Posterior cingulate gyrus (tissue), 11 donors: ENCODE measurements at places on chromosomes 3 and 15.

GRCh38 chr3:71069797-71070196 is 513.7 kb downstream of the FOXP1 start:
- peak; percentile 72 for DNase-seq

DNA sequence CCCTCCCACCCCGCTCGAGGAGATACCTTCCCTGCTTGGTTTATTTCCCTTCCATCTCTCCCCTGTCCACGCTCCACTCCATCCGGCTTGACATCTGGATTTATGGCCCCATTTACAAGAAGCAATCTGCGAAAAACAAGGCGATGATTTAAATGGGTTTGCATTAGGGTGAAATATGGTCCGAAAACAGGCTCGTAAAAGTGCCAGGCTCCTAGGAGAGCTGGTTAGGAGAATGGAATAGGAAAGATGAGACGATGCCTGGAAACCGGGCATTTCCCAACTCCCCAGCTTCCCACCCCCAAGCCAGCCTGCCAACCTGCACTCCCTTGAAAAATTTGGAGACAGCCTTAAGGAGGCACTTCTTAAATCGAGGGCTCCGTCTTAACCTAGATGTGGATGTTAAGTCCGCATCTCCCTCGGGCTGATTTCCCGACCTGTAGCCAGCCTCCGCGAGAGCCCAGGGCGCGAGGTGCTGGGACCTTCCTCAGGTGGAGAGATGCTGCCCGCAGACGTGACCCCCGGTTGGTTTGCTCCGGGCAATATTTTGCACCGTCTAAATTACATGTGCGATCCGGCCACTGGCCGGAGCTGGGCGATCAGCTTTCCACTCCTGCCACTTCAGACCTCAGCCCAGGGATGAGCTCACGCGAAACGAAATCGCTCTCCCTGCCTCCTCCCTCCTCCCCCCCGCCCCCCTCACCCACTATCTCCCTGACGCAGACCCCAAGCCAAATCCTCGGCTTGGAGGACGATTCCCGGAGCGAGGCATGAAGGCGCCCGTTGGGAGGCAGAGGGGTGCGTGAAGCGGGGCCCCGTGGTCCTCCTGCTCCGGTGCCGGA is 1.3 kb downstream of the GRM7 start:
- DNase-seq, result peak; percentile 82

GRCh38 chr15:99956022-99956775 is 223.0 kb upstream of the LYSMD4 start:
- no peak for DNase-seq

DNA sequence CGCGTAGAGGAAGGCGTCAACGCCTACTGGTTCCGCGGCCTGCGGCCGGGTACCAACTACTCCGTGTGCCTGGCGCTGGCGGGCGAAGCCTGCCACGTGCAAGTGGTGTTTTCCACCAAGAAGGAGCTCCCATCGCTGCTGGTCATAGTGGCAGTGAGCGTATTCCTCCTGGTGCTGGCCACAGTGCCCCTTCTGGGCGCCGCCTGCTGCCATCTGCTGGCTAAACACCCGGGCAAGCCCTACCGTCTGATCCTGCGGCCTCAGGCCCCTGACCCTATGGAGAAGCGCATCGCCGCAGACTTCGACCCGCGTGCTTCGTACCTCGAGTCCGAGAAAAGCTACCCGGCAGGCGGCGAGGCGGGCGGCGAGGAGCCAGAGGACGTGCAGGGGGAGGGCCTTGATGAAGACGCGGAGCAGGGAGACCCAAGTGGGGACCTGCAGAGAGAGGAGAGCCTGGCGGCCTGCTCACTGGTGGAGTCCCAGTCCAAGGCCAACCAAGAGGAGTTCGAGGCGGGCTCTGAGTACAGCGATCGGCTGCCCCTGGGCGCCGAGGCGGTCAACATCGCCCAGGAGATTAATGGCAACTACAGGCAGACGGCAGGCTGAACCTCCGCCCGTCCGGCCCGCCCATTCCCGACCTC is 4.1 kb downstream of the ISLR2 start:
- DNase-seq, result no peak

GRCh38 chr15:40787344-40787841 is 17.6 kb downstream of the C15orf62 start:
- no peak for DNase-seq

- DNase-seq, result no peak
Measured at GRCh38 chr3:152209776-152210175, 59.0 kb upstream of the MBNL1 start.
